ENCODE measurements at places on chromosomes 12 and 14. TPM values are rescaled to one million over a fixed set of nuclear protein-coding genes. Genes with fewer than 3 reads are reported as not detected.

KRT2 gene
- not detected for total RNA-seq

ACSM4 gene
- total RNA-seq = not detected

CDK2 gene
- 7.9 TPM for total RNA-seq

ARHGEF25 gene
- 85.0 TPM for total RNA-seq

P2RX2 gene
- not detected for total RNA-seq

TAS2R50 gene
- 6.1 TPM for total RNA-seq

STX2 gene
- total RNA-seq = 14.8 TPM

TNFAIP2 gene
- 28.6 TPM for total RNA-seq

CARMIL3 gene
- 11.4 TPM for total RNA-seq

CLEC4A gene
- total RNA-seq = 0.66 TPM

ACRBP gene
- total RNA-seq = 2.4 TPM

Measured in dorsolateral prefrontal cortex (tissue), 122 donors.